ENCODE measurements at places on chromosomes 6 and 20.

DNA sequence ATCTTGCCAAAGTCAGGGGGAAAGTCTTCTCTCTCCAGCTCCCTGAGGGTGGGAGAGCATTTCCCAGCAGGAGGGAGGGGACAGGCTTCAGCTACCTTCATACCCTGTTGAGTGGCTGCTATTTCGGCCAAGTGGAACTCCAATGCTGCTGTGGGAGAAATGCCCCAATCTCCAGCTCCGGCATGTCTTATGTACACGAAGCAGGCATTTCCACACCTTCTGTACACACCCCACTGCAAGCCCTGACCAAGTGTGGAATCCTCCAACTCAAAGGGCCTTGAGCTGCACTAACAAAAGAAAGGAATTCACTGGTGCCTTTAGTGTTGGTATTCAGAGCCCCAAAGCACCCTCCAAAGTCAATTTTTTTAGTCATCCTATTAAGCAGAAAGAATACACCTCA is 313.6 kb upstream of the NT5E start:
- DNase-seq: no peak

DNA sequence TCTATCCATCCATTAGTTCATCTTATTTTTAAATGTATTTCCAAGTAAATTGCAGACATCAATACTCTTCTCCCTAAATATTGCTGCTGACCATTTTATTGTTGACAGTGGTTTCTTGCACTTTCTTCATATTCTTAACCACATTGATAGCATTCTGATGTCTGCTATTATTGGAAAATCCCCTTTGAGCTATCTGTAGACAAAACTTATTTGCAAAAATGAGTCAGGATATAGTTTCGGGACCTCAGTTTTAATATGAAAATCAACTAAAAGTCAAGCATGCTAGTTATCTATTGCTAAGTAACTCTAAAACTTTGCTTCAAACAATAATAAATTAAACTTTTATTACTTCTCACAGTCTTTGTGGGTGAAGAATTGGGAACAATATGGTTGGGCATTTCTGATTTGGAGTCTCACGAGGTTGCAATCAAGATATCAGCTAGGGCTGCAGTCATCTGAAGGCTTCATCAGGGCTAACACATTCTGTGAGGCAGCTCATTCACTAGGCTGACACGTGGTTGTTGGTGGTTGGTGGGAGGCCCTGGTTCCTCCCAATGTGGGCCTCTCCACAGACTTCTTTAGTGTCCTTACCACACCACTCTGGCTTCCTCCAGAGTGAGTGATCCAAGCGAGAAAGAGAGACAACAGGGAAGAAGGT is 32.7 kb downstream of the CD109 start:
- DNase-seq: no peak

DNA sequence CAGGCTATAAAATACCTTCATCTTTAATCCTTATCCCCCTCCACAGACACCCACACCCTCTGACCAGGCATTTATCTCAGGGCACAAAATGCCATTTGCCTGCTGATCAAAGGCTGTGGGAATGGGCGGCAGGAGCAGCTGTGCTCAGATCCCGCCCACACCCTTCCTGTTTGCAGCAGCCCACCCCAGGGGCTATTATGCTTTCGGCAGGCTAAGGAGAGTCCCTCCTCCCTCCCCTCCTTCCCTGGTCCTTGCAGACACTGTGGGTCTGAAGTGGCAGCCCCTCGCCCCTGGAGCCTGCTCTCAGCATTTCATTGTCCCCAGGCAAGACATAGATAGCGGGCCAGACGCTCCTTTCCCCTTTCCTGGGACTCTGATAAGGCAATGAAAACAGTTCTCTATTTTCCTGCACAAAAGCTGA is 220.8 kb upstream of the HEY2 start:
- DNase-seq: no peak

- no peak for DNase-seq
Measured at GRCh38 chr20:32521780-32522525, 63.2 kb downstream of the NOL4L start.

- no peak for DNase-seq
Measured at GRCh38 chr6:44059359-44060346, 67.6 kb downstream of the MRPL14 start.

Data from stimulated activated CD8-positive, alpha-beta memory T cell treated with anti-CD3 and anti-CD28 coated beads, Interleukin-4, amount 100 ng/mL, for 4 hours (primary cell).